ENCODE measurements at places on chromosomes 7 and 10. TPM values are rescaled to one million over a fixed set of nuclear protein-coding genes. Genes with fewer than 3 reads are reported as not detected.

Gene ENKUR
- polyA plus RNA-seq = not detected

Gene SLC26A5
- polyA plus RNA-seq = not detected

Gene SLC26A4
- 0.07 TPM for polyA plus RNA-seq

Gene POMZP3
- polyA plus RNA-seq = 3.8 TPM

Gene MPP7
- polyA plus RNA-seq = 3.5 TPM

Gene CRHR2
- not detected for polyA plus RNA-seq

Gene FXYD4
- polyA plus RNA-seq = not detected

Gene CPA5
- polyA plus RNA-seq = 0.75 TPM

Gene LRIT1
- not detected for polyA plus RNA-seq

GRCh38 chr10:58918887-58919286 lies 257.6 kb upstream of the PHYHIPL start:
- DNase-seq = no peak

DNA sequence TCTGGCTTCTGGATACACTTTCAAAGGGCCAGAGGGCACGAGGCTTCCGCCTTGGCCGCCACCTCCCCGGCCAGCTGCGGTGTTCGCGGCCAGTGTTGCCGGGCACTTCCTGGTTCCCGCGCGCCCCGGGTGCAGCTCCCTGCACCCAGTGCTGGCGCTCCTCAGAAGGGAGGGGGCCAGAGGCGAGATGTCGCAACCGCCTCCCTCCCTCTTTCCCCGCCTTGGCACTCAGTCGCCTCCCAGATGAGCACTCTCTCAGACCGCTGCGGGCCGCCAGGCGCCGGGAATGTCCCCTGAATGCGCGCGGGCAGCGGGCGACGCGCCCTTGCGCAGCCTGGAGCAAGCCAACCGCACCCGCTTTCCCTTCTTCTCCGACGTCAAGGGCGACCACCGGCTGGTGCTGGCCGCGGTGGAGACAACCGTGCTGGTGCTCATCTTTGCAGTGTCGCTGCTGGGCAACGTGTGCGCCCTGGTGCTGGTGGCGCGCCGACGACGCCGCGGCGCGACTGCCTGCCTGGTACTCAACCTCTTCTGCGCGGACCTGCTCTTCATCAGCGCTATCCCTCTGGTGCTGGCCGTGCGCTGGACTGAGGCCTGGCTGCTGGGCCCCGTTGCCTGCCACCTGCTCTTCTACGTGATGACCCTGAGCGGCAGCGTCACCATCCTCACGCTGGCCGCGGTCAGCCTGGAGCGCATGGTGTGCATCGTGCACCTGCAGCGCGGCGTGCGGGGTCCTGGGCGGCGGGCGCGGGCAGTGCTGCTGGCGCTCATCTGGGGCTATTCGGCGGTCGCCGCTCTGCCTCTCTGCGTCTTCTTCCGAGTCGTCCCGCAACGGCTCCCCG lies at the start of gene FFAR4:
FFAR4 (plus strand) TSS at position 231 of the 842 bp plus-strand sequence; CDS start at position 287, 56 bp downstream.
- DNase-seq = peak; percentile 34

GRCh38 chr7:28041508-28042314 lies 138.9 kb downstream of the JAZF1 start:
- peak; percentile 92 for DNase-seq

- no peak for DNase-seq
Measured at GRCh38 chr7:134406431-134406830, 52.5 kb downstream of the AKR1B1 start.

DNA sequence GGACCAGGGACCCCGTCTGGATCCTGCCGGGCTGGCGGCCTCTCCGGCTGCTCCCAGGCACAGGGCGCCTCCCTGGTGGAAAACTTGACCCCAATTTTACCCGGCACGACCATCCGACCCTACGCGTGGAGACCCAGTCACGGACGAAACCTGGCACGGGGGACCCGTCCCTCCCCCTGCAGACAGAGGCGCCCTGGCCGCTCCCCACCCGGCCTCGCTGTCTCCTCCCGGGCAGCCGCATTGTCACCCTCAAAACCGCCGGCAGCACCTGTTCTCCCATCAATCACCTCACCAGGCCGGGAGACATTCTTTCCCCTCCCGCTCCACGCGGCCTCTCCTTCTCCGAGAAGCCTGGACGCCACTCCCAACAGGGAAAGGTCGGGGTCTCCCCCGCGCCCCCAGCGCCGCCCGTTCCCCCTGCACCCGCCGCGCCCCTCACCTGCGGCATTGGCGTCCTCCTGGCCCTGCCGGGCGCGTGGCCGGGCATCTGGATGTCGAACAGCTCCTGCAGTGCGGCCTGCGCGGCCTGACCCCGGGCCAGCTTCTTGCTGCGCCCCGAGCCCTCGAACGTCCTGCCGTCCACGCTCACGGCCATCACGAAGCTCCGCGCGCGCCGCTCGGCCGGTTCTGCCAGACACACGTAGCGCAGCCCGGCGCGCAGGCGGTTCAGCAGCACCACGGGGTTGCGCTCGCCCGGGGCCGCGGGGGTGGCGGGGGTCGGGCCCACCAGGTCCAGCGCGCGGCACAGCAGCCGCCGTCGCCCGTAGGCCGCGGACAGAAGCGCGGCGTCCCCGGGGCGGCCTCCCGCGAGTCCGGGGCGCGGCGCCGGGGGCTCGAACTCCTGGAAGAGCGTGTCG lies 306.6 kb downstream of the WDR37 start:
- no peak for DNase-seq

- DNase-seq = peak; percentile 40
Measured at GRCh38 chr10:76540786-76541185, 1096.8 kb downstream of the KCNMA1 start.

DNA sequence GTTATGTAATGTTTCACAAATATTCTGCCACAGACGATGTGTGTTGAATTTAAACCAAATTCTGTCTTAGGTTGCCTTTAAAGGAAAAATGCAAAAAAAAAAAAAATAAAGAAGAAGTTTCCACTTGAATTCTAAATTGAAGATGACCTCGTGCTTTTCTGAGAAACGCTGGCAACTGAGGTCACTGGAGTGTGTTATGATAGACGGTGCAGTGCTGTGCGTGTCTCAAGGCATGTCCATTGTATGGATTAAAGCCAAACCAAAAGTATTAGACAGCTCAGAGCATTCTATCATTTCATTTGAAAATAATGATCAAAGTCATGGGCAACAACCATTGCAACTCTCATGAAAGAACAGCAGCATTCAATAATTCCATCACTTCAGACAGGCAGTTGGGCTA lies 483.9 kb downstream of the GRM8 start:
- DNase-seq = no peak

DNA sequence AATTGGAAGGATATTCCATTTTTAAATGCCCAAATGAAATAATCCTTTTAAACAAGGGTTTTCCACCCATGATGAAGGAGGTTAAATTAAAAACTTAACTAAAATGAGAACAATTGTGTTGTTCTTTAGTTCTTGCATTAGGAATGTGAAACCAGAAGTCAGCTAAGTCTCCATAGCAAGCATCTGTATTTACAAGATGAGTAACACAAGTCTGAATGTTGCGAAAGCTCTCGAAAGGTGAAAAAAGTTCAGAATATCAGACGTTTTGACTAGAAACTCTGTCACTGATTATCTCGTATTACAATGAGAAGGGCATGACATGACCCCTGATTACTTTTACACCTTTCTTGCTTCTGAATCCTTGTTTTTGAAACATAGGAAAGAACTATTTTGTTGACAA lies 149.6 kb downstream of the BICC1 start:
- peak; percentile 90 for DNase-seq

DNA sequence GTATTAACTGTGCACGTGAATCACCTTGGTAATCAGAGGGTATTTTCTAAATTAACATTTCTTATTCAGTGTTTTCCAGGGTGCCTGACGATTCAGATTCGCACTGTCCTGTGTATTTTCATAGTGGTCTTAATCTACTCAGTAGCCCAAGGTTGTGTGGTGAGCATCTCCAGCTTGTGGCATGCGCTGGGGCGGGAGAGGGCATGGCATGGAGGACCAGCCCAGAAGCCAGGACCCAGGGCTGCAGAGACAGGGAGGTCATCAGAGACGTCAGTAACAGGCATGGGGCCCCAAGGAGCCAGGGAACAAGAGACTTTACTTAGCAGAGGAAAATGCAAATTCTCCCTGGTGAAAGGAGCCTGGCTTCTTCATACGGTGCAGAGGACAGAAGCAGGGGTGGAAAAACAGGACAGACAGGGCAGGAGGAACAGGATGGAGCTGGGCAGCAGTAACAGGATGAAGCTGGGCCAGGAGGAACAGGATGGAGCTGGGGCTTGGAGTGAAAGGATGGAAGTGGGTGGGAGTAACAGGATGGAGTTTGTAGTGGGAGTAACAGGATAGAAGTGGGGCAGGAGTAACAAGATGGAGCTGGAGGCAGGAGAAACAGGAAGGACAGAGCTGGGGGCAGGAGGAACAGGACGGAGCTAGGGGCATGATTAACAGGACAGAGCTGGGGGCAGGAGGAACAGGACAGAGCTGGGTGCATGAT lies 110.9 kb downstream of the ADCY1 start:
- DNase-seq = no peak

DNA sequence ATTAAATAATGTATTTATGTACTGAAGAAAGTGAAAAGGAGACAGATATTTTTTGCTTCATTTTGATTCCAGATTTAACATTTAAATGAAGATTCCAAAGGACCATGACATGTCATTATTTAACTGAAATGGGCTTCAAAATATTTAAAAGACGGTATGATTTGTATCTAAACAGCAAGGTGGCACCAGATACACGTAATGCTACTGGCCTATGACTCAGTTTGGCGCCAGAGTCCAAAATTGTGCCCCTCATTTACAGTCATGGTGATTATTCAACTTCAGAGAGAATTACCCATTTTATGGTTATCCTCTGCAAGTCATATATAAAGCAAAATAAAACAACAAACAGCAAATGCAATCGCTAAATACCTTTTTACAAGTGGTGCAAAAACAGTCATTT lies 94.5 kb downstream of the ETV1 start:
- DNase-seq = no peak

DNA sequence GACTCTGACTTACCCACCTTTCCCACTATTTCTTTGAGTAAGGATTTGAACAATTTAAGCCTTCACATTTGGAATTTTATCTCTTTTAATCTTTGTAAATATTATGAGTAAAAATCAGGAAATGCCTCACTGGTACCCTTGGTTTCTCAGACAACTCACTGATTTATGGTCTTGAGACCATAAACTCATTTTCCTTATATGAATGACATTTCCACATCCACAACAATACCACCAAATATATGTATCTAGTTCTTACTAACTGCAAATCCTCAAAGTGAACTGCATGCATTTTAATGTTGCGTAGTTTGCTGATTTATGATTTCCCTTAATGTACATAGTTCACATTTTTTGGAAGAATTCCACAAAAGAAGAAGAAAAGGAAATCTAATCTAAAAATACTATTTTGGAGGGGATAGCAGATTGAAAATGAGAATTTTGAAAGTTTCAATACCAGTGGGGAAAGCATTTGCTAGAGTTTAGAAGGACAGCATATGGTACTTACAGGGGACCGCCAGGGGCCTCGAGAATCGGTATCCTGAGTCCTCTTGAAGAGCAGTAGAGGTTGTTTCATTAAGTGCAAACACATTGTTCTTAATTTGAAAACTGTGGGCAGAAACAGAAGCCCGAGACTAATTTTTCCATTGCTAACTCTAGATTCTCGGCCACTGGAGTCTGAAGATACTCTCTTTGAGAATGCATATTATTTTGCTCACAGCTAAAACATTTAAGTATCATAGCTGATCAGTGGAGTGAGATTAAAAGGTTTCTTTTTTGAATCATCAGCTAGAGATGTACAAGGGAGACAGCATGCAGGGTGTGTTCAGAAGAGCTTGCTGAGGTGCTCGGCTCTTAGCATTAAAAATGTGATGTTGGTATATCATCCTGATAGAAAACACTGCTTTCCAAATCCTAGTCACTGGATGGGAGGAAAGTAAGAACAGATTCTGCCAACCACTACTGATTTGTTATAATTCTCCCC lies 964.0 kb downstream of the GATA3 start:
- DNase-seq = no peak

- peak; percentile 32 for DNase-seq
Measured at GRCh38 chr10:30000802-30001571, 58.4 kb downstream of the JCAD start.

DNA sequence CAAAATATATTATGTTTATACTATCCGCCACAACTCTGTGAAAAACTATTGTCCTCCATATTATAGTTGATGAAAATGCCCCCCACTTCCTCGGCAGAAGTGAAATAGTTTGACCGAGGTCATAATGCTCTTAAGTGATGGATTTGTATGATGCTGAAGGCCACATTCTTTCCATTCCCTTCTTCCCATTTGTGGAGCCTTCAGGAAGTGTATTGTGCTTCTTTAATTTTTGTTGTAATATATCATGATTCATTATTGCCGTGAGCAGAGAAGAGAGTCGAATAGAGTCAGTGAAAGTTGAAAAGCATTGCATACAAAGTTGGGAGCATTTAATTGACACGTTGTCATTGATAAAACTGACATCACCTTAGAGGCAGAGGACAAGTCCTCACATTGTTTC lies 460.3 kb downstream of the SUGCT start:
- DNase-seq = no peak

DNA sequence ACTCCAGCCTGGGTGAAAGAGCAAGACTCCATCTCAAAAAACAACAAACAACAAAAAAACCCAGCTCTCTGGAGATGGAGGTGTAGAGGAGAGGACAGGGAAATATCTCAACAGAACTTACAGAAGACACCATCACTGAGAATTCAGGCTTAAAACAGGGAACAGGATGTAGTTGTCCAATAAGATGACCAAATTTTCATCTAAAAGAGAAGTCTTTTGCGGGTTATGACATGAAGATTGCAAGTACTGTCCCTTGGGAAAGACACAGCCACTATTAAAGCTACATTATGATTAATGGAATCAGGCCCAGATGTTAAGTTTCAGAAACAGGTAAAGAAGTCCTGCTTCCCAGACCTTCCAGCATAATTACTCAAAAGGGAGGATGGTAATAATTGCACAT lies 235.2 kb upstream of the NRP1 start:
- no peak for DNase-seq

DNA sequence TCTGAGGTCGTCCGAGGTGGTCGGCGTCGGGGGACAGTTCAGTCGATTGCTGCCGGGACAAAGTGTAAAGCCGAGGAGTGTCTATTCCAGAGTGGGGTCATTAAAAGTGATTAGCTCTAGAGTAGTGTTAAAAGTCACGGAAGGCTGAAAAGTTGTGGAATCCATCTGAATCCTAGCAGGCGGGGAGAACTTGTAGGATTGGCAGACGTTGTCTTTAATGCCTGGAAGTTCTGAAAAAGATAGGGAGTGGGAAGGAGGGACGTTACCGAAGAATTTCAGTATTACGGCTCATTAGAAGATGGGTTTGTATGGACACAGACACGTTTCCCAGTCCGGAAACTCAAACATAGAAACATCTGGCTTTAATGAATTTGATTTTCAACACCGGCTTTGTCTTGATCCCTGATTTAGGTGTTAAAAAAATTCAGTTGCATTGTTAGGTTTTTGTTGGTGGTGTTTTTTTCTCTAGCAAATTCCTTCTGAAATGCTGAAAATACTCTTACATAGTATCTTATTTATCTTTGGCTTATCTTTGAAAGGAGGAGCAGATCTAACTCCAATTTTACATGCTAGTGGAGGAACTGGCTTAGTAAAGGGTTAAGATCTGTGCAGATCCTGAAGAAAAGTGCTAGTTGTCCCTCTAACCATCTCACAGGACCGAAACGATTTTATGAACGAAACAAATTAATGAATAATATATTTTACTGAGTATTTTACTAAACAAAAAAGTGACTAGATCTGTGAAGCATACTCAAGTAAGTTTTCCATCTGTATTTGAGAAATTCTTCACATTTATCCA lies 900 bp downstream of the MKLN1 start:
- peak; percentile 26 for DNase-seq

- no peak for DNase-seq
Measured at GRCh38 chr7:112147793-112148361, 58.3 kb downstream of the DOCK4 start.
